GM12891 (cell line): ENCODE measurements at places on chromosomes 5 and 9.
A peak's percentile ranks its signal among the peaks of the same experiment; 100 is the strongest.

GRCh38 chr5:77957931-77958521 lies 181.9 kb upstream of the TBCA start:
- DNase-seq: peak; percentile 28

GRCh38 chr5:37723162-37723961 lies 116.5 kb downstream of the GDNF start:
- no peak for DNase-seq

DNA sequence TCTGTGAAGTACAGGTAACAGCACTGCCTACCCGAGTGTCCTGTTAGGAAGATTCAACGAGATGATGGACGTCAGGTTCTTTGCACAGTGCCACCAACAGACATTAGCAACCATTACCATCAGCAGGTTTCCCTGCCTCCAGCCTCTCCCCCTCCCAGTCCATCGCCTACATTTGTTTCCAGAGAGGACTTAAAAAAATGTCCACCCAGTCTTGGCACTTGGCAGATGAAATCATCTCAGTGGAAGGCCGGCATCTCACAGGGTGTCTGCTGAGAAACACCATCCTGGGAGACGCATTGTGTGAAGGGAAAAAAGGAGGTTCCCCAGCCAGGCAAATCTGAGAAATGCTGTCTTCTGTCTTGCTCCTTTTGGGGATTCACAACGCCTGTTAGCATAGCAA lies 58.2 kb downstream of the CRB2 start:
- DNase-seq: no peak

DNA sequence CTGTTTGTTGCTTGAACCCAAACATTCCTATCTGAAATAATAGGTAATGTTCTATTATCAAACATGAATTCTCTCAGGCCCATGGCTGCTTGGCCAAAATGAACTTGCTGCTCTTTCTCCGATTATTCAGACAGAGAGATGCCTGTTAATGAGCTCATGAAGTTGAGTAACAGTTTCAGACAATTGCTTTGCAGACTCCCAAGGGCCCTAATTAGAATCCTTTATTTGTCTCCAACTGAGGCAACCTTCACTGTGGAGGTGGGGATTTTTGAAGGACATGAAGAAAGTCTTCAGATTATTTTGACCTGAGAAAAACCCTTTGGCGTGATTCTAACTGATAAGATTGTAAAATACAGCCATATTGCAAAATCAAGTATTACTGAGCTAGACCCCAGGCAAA lies 466.7 kb downstream of the NFIB start:
- DNase-seq: no peak

GRCh38 chr9:12956261-12956660 lies 181.4 kb downstream of the LURAP1L start:
- no peak for DNase-seq

DNA sequence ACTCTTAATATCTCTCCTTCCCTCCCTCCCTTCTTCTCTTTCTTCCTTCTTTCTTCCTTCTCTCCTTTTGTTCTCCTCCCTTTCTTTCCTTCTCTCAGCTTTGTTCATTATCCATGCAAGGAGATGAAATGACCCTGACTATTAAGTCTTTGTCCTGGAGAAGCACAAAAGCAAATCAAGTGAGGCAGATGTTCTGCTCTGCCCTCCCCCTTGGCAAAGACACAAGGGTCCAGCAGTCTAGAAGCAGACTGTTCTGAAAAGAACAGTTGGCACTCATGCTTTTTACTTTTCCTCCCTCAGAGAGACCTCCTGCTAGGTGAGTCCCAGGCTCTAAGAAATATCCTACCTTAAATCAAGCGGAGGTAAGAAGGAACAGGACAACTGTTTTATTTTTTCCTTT lies 1067.6 kb upstream of the DMAC1 start:
- DNase-seq: no peak

DNA sequence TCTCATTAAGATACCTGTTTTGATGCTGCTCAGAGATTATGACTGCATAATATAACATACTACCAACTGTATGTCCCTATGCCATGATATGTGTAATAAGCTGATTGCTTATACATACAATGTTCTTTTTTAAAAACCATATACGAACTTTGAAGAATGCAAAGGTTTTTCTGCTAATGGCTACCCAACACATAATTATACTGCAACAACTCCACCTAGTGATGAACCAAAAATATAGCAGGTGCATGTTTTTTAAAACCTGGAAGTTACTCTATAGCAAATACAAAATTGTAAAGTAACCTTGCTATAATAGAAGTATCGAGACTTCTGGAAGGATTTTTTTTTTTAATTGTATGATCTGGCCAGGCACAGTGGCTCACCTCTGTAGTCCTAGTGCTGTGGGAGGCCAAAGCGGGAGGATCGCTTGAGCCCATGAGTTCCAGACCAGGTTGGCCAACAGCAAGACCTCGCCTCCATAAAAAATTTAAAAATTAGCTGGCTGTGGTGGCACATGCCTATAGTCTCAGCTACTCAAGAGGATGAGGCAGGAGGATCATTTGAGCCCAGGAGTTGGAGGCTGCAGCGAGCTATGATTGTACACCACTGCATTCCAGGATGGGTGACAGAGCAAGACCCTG lies 49.1 kb downstream of the HOMER1 start:
- DNase-seq: peak; percentile 15

- no peak for DNase-seq
Measured at GRCh38 chr9:13587571-13587970, 308.1 kb upstream of the MPDZ start.

DNA sequence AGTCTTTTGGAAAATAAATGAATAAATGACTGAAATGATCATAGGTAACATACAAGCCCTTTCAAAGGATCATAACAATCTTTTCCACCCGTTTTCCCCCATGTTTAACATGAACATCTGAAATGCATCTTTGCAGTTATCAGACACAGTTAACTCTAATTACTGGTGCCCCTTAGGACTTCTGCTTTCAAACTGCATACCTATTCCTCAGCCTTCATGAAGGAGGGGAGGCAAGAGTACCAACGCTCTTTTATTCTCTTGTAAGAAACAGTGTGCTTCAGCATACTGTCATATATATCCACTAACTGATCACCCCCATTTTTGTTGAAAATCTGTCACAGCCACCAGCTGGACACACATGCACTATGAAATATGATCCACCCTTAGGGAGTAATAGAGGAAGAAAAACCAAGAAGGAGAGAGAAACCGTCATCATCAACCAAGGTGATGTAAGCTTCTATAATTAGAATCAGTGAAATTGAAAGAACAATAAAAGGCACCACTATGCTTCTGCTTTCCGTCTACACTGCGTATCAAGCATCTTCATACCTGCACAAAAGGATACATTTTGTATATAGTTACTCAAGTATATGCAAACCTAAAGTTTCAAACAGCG lies 98.7 kb downstream of the RAPGEF6 start:
- DNase-seq: no peak

DNA sequence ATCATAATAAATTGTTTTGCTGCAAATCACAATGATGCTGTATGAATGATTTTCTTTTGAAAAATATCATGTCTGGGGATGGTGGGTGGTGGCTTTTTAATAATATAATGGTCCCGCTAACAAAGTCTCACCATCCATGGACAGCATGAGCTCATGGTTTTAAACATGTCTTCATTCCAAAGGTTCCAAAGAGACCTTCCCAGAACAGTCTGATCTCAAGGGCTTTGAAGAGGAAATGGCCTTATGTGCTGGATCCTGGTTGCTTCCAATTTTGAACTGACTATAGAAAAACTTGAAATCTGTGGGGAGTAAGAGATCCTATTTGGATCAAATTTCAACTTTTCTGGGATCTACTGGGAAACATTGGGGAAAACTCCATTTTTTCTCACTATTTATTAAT lies 121.8 kb downstream of the ADAMTS12 start:
- no peak for DNase-seq
